Caki2 (cell line): ENCODE measurements at places on chromosomes 11 and 22. TPM values are rescaled to one million over a fixed set of nuclear protein-coding genes. Genes with fewer than 3 reads are reported as not detected.

DNA sequence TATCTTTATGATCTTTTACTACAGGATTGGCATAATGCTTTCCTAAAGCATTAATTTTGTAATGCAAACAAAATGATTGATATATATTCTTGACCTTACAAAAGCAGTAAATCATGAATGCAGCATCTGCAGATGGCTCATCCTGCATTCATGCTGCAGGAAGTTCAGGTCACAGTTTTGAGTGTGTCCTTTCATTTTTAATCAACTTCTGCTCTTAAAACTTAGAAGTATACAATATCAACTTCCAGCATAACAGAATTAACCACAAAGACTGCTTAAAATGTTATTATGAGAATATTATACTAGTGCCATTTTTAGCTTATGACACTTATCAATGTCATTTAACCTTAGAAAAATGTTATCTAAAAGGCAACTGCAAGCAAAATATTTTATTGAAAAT, 54.0 kb downstream of the SLC36A4 start:
- no peak for DNase-seq

- DNase-seq = peak; percentile 65
Observed at GRCh38 chr22:22397292-22397870, 111.2 kb downstream of the ZNF280B start.

GRCh38 chr11:12547953-12548650, 126.1 kb upstream of the TEAD1 start:
- DNase-seq = no peak

GRCh38 chr11:27178859-27179258, 138.2 kb downstream of the BBOX1 start:
- DNase-seq = no peak

DNA sequence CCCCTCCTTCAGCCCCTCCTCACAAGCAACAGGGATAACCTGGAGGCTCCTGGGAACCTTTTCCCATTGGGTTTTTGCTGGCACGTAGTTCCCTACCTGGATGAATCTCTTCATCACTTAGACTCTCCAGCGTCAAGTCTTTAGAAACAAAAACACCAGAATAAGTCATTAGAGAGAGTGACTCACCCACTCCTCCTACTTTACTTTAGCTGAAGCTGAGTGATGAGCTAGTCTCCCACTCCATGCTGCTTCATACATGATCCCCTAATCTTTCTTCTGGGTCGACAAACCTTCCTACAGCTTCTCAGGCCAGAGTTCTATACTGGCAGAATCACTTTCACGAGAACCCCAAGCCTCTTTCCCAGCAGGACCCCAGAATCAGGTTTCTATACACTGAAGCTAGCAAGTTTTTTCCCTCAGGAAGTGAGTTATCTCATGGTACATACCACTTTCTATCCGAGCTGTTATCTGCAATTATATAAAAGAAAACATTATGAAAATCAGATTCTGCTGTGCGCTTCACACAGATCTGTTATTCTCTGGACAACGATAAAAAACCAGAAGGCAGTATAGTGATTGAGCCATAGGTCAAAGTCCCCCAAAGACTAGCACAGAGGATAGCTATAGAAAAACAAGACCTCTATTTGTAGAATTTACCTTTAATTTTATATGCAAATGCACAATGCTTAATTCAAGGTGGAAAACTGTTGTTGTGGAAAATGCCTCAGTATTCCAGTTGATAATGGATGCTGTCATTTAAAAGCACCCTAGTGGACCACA, 18.7 kb downstream of the DRICH1 start:
- no peak for DNase-seq

DNA sequence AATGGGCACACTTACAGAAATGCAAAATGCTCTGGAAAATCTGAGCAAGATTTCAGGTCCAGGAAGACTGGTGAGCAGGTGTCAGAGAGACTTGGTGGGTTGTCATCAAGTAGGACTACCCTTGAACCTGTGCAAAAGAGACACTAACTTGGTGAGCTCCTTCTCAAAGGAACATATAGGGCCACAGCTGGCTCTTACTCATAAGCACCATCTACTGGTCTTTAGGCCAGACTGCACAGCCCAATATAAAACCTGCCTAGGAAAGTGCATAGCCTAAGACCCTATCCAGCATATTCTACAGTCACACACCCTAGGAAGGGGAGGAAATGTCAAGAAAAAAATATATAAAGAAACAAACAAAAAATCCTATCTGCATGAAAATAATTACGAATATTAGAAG, 18.2 kb upstream of the OR10W1 start:
- peak; percentile 8 for DNase-seq

DNA sequence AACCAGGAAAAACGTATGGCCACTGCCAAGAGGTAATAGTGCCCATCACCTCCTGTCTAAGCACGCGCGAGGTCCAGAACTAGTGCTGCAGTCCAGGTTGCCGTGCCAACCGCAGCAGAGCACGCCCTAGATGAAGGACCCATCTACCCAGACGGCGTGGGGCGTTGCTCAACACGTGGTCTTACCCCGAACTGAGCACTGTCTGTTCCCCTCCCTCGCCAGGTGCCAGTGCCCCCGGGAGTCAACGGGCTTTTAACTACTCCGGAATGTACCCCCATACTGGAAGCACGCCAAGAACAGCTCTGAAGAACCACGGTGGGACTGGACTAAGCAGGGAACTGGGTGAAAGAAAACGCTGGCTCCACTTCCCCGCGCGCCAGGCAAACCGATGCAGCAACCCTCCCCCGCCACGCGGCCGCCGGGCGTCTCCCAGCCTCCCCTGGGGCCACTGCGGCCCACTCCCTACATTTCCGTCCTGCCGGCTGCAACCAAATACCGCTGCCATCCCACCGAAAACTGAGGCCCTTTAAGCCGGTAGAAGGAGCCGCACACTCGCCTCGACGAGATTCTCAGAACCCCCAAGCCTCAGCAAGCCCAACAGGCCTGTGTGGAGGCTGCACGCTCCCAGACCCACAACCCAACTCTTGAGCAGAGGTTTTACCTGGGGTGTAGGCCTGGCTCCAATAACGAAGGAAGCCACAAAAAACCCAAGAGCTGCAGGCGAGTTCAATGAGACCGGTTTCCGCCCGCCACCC, at the start of gene HSPA8:
HSPA8 (minus strand) TSS at position 734 of the 755 bp plus-strand sequence. CDS start 812 bp downstream, outside the sequence.
- no peak for DNase-seq

- no peak for DNase-seq
Observed at GRCh38 chr22:48167238-48167637, 1404.8 kb downstream of the TBC1D22A start.

GRCh38 chr22:21902296-21903087, 35.0 kb upstream of the MAPK1 start:
- DNase-seq = no peak

- peak; percentile 16 for DNase-seq
Observed at GRCh38 chr11:1515082-1516060, 28.8 kb upstream of the MOB2 start.

DNA sequence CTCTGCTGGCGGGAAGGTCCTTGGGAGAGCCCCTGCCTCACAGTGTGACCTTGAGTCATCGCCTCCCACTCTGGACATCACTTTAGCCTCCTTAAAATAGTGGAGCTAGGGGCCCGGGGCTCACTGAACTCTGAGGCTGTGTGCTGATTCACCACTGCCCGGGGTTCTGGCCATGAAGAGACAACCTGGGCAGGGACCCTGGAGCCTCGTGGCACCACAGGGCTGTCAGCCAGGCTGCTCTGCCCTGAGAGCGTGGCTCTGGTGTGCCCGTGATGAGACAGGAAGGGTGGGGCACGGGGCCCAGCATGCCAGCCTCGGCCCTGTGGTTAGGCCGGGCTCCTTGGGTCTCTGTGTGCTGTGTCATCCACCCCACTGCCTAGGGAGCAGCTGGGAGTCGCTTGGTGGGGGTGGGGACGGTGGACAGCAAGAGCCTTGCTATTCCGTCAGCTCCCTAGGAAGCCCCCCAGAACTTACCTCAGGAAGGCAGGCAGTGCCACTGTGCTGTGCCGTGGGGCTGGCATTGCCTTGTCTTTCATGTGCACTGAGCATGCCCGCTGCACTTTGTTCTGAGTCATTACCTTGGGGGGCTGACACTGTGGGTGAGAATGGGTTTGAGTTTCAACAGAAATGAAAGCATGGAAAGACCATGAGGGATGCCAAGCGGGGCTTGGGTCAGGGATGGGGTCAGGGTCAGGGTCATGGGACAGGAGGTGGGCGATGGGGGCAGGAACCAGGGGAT, 31.7 kb downstream of the TPCN2 start:
- peak; percentile 18 for DNase-seq

GRCh38 chr11:16015741-16016467, 340.4 kb downstream of the SOX6 start:
- DNase-seq = no peak

- DNase-seq = no peak
Observed at GRCh38 chr11:34502949-34503348, 10.6 kb downstream of the ELF5 start.

DNA sequence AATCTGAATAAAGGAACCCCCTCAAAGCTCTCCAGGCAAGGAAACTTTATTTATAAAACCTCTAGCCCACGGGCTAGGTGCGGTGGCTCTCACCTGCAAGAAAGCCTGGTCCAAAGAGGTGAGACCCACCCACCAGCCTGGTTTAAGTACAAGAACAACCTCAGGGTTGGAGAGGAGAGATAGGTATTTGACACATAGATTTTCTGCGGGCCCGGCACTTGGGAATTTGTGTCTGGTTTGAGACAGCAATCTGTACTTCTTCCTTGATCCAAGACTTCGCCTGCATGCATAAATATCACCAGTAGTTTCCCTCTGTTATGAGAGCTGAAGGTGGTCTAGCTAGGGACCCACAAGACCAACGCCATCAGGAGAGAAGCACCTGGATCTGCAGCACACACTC, 73.2 kb upstream of the CAPRIN1 start:
- DNase-seq = no peak

GRCh38 chr11:44605068-44605708, 39.7 kb downstream of the CD82 start:
- no peak for DNase-seq

DNA sequence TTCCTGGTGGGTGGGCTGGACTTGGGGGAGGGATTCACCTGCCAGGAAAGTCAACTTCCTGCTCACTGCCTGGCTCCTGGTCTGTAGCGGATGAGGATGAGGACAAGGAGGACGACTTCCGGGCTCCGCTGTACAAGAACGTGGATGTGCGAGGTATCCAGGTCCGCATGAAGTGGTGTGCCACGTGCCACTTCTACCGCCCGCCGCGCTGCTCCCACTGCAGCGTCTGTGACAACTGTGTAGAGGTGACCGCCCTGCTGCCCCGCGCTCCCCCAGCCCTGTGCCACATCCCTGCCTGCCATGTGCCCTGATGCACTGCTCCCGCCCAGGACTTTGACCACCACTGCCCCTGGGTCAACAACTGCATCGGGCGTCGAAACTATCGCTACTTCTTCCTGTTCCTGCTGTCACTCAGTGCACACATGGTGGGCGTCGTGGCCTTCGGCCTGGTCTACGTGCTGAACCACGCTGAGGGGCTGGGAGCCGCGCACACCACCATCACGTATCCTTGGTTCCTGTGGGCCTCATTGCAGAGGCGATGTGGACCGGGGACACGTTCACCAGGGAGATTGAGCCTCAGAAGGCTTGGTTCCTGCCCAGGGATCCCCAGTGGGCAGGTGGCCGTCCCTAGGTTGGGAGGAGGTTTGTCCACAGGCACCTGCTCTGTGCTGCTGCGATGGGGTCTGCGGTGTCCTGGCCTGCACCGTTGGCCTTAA, 7.9 kb downstream of the ZDHHC8 start:
- no peak for DNase-seq

GRCh38 chr22:41302811-41303210, 1.5 kb downstream of the ZC3H7B start:
- DNase-seq = no peak

DNA sequence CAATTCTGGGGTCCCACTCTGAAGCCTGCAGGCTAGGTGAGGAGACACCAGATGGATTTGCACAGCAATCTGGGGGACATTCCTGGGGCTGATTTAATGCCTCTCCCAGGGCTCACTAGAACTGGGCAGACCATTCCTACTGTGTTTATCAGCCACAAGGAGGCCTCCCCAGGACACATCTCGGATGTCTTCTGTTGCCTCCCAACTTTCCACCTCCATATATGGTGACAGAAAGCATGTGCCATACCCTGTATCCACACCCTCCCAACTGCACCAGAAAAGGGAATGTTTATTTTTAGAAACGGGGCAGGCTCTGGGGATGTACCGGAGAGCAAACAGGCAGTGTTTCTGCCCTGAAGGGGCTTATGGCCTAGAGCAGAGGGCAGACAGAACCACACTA, 181.8 kb downstream of the CSNK2A3 start:
- DNase-seq = no peak

DNA sequence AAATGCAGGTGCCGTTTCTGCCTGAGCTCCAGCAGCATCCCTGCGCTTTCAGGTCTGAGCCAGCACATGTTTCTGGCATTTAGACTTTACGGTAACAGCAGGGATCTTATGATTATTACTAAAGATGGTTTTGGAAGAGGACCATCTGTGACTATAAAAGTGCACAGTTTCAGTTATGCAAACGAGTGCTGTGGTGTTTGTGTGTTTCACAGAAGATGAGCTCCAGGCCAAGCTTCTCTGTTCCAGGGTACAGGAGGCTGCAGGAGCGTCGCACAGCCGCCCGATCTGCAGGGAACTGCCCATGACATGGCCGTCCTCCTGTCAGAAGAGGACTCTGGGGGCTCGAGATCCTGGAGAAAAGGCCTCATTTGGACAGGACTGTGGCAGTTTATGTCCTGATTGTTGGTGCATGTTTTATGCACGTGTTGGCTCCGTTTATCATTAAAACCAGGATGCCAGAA, 297.3 kb downstream of the TBC1D22A start:
- DNase-seq = no peak

DNA sequence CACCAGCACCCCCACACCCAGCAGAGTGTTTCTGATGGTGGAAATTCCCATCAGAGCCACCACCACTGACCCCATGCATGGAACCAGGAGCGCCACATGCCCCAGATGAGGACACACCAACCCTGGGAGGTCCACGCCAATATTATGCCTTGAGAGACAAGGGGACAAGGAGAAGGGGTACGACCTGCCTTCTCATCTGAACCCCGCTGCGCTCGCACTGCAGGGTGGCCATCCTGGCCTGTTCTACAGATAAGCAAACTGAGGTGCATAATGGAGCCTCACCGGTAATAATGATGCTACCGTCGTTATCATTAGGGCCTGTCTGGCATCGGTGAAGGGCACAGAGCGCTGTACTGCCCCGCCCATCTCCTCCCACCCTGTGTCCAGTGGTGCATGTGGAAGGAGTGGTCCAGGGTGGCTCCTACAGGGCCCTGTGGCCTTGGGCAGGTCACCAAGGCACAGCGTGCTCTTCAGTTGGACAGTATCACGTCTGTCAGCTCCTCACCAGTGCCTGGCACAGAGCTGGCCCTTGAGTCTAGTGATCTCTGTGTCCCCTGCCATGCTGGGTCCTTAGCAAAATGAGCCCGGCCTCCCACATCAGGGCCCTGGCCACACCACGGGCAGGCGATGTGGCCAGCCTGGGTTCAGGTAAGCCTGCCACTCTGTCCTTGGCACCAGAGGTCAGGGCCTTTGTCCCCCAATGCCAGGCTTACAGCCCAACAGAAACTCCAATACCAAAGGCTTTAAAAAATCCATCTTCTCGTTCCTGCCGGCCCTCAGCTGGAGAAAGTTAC, 92.2 kb downstream of the PHF21B start:
- no peak for DNase-seq

C1QTNF4 gene
- total RNA-seq = not detected in 2 replicates

CLMP gene
- total RNA-seq = 1.5 and 6.8 TPM in 2 replicates

NCAM1 gene
- 1.4 and 7.5 TPM in 2 replicates for total RNA-seq

CRYBB3 gene
- total RNA-seq = not detected in 2 replicates

KCNE3 gene
- total RNA-seq = not detected in 2 replicates

OPCML gene
- 0.07 TPM in 1 of 2 replicates, not detected in the other for total RNA-seq

ANKK1 gene
- not detected in 2 replicates for total RNA-seq
